ENCODE measurements at places on chromosomes 6 and 20.

DNA sequence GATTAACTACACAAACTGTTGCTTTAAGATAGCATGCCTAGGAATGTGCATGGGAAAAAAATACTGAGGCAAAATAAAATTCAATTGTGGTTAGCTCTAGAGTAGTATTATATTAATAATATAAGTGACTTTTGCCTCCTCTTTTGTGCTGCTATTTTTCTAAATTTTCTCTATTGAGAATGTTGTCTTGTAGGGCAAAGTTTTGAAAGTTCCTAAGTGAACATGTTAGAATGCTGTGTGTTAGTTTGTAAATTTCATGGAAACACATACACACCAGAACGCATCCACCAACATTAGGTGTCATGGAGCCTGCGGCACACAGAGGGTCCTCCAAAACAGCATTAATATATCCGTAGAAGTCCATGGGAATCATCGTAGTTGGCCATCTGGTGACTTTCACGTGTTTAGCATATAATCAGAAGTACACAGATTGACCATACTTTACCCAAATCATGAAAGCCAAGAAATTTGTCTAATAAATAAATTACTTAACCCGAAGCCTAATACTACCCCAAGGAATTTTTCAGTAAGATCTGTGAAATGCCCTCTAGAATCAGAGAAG lies 25.6 kb downstream of the ARHGAP18 start:
- H3K36me3 ChIP-seq, result peaks cover 13% of the 10 kb centered on the region
- no peaks in the 10 kb centered on the region for H3K27me3 ChIP-seq
- DNase-seq, result no peak
- peak overlapping the region; percentile 41 for H3K4me3 ChIP-seq
- peak overlapping the region; percentile 87 for H3K27ac ChIP-seq
- peaks cover 67% of the 10 kb centered on the region for H3K4me1 ChIP-seq

DNA sequence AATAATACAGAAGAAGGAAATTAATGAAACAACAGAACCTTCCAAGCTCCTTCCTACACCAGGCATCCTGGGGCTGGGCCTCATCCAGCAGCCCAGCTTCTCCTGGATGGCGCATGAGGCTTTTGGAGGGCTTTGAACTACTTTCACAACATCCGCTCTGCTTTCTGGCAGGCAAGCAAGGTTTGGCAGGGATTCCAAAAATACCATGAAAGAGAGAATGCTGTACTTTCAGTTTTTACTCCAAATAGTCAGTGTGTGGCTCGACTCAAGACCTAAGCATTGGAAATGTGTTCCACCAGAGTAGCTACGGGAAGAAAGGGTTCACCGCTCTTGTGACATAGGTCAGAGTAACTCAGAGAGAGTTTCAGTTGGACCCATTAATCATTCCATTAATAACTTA lies 125.4 kb downstream of the OPRM1 start:
- H3K27ac ChIP-seq, result no peak overlapping the region
- no peak overlapping the region for H3K4me3 ChIP-seq
- no peak for DNase-seq
- H3K36me3 ChIP-seq, result peaks cover 19% of the 10 kb centered on the region
- H3K4me1 ChIP-seq, result peaks cover 6% of the 10 kb centered on the region

GRCh38 chr6:73394577-73395354 lies at the start of gene DDX43:
Gene DDX43, plus strand, starts transcription at chr6:73394828. Its CDS starts 78 bp downstream, at chr6:73394906.
- H3K4me3 ChIP-seq, result peak within 1 kb of the TSS; percentile 78
- H3K27ac ChIP-seq, result peak within 1 kb of the TSS; percentile 93
- no peaks in the 10 kb centered on the region for H3K27me3 ChIP-seq
- peaks cover 22% of the 10 kb centered on the region for H3K4me1 ChIP-seq

GRCh38 chr6:383856-384255 lies 7.7 kb upstream of the IRF4 start:
- H3K4me3 ChIP-seq, result no peak overlapping the region
- H3K36me3 ChIP-seq, result no peaks in the 10 kb centered on the region
- H3K27me3 ChIP-seq, result peaks cover 7% of the 10 kb centered on the region
- no peak for DNase-seq
- H3K4me1 ChIP-seq, result peaks cover 20% of the 10 kb centered on the region

- no peak for DNase-seq
- peaks cover 3% of the 10 kb centered on the region for H3K36me3 ChIP-seq
- H3K4me1 ChIP-seq, result no peaks in the 10 kb centered on the region
- H3K27me3 ChIP-seq, result no peaks in the 10 kb centered on the region
- no peak overlapping the region for H3K4me3 ChIP-seq
Observed at GRCh38 chr20:22475662-22476061, 108.7 kb downstream of the FOXA2 start.

- DNase-seq, result no peak
- H3K4me3 ChIP-seq, result peak overlapping the region; percentile 11
- H3K4me1 ChIP-seq, result peaks cover 62% of the 10 kb centered on the region
- peak overlapping the region; percentile 82 for H3K27ac ChIP-seq
- H3K36me3 ChIP-seq, result peaks cover 69% of the 10 kb centered on the region
Observed at GRCh38 chr20:51512645-51513044, 29.9 kb downstream of the NFATC2 start.

- H3K27ac ChIP-seq, result no peak overlapping the region
- H3K4me3 ChIP-seq, result no peak overlapping the region
Observed at GRCh38 chr20:58707770-58708169, 15.2 kb downstream of the NPEPL1 start.

All from activated CD8-positive, alpha-beta memory T cell treated with anti-CD3 and anti-CD28 coated beads, Interleukin-2, amount 10 ng/mL, durations not matched to agents 7 days and 5 days (primary cell).